ENCODE measurements at places on chromosomes 12 and 14.

GRCh38 chr14:23377573-23378563, 1.0 kb downstream of the CMTM5 start:
- no peak for DNase-seq

DNA sequence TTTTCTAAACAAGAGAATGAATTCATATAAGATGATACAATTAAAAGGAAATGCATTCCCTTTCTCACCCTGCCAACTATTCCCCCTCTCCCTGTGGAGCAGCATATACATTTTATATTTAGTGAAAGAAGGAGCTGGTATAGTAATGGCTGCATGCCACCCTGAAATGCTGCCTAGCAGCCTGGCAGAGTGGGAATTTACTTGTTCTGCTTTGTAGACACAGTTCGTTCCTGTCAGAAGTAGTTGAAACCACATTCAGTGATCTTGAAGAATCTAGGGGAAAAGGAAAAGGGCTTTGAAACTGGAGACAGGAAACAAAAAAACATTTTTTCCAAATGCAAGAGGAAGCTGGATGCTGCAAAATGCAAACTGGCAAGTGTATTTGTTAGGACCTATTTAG, 176.0 kb upstream of the PLEKHA5 start:
- no peak for DNase-seq

GRCh38 chr14:69987406-69988121, 108.3 kb downstream of the SMOC1 start:
- no peak for DNase-seq

DNA sequence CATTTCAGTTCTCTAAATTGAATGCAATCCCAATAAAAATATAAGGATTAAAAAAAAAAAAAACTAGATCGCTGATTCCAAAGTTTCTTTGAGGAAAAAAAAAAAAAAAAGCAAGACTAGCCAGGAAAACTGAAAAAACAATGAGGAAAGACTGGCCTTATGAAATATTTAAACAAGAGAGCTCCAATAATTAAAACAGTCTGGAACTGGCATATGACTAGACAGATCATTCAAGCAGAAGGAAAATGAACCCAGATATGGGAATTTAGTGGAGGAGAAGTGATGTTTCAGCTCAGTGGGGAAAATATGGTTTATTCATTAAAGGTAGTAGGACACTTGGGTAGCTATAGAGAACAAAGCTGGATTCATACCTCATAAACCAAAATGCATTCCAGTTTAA, 42.0 kb upstream of the TBC1D15 start:
- no peak for DNase-seq

GRCh38 chr14:36935976-36936678, 236.3 kb downstream of the SLC25A21 start:
- DNase-seq = no peak

GRCh38 chr14:38971258-38971921, 131.6 kb downstream of the SEC23A start:
- no peak for DNase-seq

All from cortex of kidney (tissue), 1 donor.